ENCODE measurements at places on chromosomes 1 and 21.

GRCh38 chr1:36663772-36664430 lies 181.2 kb upstream of the CSF3R start:
- DNase-seq, result no peak

- no peak for DNase-seq
These were observed 110.3 kb upstream of the TSPAN2 start for GRCh38 chr1:115199416-115200132.

DNA sequence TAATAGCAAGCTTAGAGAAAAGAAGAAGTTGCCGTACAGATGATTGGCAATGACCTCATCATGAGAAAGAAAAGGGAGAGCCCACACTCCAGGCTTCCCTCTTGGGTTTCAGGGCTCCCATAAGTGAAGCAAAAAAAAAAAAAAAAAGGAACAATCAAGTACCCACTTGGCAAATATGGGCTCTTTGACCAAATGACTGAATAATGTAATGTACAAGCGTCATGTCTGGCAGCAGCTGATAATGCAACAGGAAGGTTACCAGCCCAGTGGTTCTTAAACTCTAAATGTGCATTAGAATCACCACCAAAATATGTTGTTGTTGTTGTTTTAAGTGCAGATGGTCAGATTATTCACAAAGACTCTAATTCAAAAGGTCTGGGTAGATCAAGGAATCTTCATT lies 13.5 kb downstream of the TNFSF4 start:
- no peak for DNase-seq

GRCh38 chr1:115090956-115091355 lies 1.7 kb upstream of the TSPAN2 start:
- DNase-seq, result no peak

GRCh38 chr1:167777269-167777650 lies 55.5 kb downstream of the MPZL1 start:
- no peak for DNase-seq

DNA sequence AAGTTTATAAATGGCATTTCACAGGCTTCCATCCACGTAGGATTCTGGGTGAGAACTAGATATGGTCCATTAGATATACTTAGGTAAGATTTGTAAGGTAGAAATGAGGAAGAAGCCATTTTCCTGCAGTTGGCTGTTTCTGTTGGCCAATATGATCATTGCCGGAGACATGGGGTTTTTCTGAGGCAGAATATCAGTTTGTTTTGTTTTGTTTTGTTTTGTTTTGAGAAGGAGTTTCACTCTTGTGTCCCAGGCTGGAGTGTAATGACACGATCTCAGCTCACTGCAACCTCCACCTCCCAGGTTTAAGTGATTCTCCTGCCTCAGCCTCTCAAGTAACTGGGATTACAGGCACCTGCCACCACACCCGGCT lies 8.7 kb upstream of the EYA3 start:
- no peak for DNase-seq

GRCh38 chr1:35111106-35111505 lies 31.9 kb downstream of the ZMYM1 start:
- DNase-seq, result no peak

GRCh38 chr1:207031016-207031415 lies 1.5 kb downstream of the C1orf116 start:
- no peak for DNase-seq

DNA sequence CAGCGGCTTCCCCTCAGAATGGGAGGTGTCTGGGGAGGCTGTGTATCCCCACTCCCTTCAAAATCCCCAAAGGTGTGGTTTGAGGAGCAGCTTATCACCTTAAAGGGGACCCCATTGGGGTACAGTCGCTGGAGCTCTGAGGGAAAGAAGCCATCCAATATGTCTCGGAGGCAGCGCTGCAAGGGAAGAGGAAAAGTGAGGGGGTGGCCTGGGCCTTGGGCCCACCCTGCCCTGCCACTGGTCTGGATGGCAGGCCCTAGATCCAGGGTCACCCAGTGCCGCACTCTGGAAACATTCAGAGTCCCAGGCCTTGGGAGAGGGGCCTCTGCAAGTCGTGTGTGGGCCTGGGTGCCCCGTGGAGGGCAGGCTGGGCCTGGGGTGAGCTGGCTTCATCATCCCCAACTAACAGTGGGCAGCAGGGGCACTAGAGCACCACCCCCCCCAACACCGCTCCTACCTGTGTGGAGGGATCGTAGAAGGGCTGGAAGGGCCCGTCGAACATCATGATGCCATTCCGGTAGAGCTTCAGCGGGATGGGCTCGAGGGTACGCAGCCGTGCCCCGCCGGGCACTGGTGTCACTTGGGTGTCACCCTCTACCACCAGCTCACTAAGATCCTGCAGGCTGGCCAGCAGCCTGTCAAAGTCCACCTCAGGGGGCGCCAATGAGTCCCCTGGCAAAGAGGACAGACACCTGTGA lies 5.6 kb downstream of the SH3BGRL3 start:
- DNase-seq, result peak; percentile 59

- no peak for DNase-seq
These were observed 18.7 kb downstream of the FAAP20 start for GRCh38 chr1:2175681-2176454.

Measured in activated T-cell treated with anti-CD3 and anti-CD28 coated beads, Interleukin-2, amount 50 U/mL, for 1 hour (primary cell).